Right renal cortex interstitium (tissue), 3 donors: ENCODE measurements at places on chromosomes 1 and 21.

GRCh38 chr1:165717918-165718515 lies 19.7 kb upstream of the ALDH9A1 start:
- DNase-seq: peak; percentile 49

GRCh38 chr21:44875316-44875700 lies 1.8 kb upstream of the PTTG1IP start:
- no peak for DNase-seq

- DNase-seq: no peak
Observed at GRCh38 chr21:26365849-26366248, 195.3 kb upstream of the APP start.

DNA sequence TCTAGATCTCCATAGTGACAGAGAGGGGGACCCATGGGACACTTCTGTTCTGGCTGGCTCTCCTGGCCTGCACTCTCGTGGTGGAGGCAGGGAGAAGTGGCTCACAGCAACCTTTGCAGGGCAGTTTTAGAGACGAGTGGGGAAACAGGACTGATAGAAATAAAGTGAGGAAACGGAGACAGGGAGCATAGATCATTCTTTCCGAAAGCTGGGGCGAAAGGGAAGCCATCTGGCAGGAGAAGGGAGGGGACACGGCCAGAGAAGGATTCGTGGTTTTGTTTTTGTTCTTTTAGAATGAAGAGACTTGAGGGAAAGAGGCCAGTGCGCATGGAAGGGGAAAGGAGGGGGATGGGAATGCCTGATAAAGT lies 3.5 kb downstream of the TIE1 start:
- no peak for DNase-seq

DNA sequence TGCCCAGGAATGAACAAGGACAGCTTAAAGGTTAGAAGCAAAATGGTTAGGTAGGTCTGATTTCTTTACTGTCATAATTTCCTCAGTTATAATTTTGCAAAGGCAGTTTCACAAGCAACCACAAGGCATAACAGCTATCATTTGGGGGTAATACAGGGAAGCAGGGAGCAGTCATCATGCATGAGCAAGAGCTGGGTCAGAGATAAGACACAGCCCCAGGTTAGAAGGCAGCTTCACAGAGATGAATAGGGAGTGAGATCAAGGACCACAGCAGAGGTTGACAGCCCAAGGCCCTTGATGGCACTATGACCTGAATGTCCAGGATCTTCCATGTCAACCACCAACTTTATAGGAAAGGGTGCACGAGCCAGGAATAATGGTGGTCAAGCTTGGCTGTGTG lies 9.0 kb upstream of the CSRP1 start:
- DNase-seq: no peak

DNA sequence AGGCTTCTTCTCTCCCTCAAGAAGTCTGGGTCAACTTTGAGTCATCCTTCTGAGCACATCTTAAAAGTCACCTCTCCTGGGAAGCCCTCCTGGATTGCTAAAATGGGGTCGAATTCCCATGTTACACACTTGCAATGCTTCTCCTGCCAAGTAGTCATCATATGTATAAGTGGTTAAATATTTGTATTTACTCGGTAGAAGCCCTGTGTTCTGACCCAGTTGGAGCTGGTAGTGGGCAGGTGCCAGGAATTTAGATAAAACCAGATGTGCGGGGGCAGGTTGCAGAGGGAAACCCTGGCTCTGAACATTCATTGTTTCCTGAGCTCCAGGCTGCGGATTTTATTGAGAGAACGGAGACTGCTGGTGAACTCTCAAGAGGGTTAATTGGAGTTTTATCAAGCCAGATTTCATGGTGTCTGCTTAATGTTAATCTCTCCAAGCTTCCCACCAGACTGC lies 52.8 kb upstream of the RPL11 start:
- no peak for DNase-seq

GRCh38 chr1:92599184-92599583 lies 112.5 kb upstream of the GFI1 start:
- no peak for DNase-seq

DNA sequence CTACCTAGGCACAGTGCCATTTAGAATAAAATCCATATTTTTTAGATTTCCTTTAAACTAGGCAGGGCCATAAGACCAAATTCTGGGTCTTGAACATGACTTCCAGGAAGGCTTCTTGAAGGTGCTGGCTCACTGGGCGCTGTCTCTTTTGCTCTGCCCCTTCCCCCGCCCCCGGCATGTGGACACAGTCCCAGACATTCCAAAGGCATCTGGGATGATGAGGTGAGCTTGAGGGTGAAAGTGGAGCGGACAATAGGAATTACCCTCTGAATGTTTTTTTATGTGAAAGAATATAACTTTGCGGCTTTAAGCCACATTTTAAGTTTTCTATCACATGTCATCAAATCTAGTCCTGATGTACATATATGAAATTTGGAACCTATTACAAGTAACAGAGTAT lies 29.4 kb downstream of the RWDD3 start:
- no peak for DNase-seq

GRCh38 chr1:218584418-218585155 lies 239.5 kb downstream of the TGFB2 start:
- DNase-seq: no peak

DNA sequence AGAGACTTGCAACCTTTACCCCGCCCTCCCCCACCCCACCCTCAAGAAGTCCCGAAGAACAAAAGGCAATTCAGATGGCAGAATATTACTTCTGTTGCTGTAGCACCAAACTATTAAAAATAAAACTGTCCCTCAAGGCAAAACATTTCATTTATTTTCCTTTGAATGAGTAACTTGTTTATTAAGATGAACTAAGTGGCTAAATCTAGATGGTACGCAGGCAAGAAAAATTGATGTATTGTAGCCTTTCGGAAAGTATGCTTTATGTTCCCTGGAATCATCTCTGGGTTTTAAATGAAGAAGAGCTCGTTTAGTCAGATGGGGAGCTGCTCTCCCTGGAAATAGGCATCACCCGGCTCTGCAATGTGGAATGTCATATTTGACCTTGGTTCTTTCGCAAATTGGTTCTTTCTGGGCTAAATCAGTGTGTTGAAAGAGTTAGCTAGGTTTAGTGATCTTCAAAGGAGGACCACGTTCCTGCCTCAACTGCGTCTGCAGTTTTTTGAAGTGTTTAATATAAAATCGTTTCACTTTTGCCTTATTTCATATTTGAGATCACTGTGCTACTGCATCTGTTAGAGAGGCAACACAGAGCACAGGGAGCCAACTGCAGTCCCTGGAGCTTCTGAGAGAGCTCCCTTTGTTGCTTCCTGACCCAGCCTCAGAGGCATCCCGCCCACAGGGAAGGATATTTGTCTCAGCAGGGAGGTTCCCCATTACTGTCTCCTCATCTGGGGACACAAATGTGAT lies 61.8 kb downstream of the KIF26B start:
- no peak for DNase-seq

DNA sequence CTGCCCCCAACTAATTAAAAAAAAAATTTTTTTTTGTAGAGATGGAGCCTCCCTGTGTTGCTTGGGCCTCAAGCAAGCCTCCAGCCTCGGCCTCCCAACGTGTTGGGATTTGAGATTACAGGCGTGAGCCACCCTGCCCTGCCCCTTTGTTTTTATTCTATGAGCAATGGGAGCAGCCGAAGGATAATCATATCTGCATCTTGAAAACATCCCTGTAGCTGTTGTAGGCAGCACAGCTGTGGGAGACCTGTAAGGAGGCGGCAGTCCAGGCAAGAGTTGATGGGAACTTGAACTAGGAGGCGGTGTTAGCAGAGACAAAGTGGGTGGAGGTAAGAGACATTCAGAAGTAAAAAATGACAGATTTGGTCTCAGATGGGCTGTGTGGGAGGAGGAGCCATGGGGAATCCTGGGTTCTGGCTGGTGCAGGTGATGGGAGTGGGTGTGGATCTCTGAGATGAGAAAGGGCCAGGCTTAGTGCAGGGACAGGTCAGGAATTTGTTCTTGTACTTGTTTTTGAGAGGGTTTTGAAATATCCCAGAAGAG lies 31.3 kb downstream of the STUM start:
- DNase-seq: no peak
